Right renal cortex interstitium (tissue), 3 donors: ENCODE measurements at places on chromosomes 7 and 10.

DNA sequence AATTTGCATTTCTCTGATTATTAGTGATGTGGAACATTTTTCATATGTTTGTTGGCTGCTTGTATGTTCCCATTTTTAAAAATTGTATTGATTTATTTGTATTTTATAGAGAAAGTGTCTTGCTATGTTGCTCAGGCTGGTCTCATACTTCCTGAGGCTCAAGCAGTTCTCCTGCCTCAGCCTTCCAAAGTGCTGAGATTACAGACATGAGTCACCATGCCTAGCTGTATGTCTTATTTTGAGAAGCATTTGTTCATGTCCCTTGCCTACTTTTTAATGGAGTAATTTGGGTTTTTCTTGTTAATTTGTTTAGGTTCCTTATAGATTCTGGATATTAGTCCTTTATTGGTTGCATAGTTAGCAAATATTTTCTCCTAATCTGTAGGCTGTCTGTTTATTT lies 214.2 kb upstream of the KAT6B start:
- DNase-seq: no peak

DNA sequence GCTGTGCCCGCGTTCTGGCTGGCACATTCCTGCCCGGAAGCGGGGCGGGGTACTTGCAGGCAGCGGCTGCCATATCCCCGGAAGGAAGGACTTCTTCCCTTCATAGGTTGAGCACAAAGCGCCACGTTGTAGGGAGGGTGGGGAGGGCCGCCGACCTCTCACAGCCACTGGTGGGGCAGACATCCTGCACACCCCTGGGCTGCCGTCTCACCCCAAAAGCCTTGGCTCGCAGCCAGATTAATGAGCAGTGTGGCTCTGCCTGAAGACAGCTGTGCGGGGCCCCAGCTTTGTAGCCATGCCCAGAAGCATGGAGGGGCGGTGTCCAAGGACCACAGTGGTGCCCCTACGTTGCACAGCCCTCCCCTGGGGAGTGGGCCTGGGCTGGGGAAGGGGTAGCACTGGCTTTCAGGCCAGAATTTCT lies 54.3 kb upstream of the DPYSL4 start:
- DNase-seq: no peak

DNA sequence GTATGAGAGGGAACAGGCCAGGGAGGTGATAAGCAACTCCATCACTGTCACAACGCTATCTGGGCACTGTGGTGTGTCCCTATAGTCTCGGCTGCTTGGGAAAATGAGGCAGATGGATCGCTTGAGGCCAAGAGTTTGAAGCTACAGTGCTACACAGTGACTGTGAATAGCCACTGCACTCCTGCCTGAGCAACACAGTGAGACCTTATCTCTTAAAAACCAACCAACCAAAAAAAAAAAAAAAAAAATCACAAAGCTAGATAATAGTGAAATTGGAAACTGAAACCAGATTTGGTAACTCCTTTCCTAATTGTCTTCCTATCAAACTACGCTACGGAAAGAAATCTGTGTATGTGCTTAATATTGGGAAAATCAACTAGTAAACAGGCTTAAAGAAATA lies 14.1 kb downstream of the MICU1 start:
- peak; percentile 6 for DNase-seq

- no peak for DNase-seq
These were observed 113.9 kb downstream of the CYTH3 start for GRCh38 chr7:6158424-6159096.

GRCh38 chr10:60170250-60170649 lies 219.4 kb downstream of the ANK3 start:
- no peak for DNase-seq

- DNase-seq: no peak
These were observed 56.1 kb downstream of the ATAD1 start for GRCh38 chr10:87761892-87762291.

DNA sequence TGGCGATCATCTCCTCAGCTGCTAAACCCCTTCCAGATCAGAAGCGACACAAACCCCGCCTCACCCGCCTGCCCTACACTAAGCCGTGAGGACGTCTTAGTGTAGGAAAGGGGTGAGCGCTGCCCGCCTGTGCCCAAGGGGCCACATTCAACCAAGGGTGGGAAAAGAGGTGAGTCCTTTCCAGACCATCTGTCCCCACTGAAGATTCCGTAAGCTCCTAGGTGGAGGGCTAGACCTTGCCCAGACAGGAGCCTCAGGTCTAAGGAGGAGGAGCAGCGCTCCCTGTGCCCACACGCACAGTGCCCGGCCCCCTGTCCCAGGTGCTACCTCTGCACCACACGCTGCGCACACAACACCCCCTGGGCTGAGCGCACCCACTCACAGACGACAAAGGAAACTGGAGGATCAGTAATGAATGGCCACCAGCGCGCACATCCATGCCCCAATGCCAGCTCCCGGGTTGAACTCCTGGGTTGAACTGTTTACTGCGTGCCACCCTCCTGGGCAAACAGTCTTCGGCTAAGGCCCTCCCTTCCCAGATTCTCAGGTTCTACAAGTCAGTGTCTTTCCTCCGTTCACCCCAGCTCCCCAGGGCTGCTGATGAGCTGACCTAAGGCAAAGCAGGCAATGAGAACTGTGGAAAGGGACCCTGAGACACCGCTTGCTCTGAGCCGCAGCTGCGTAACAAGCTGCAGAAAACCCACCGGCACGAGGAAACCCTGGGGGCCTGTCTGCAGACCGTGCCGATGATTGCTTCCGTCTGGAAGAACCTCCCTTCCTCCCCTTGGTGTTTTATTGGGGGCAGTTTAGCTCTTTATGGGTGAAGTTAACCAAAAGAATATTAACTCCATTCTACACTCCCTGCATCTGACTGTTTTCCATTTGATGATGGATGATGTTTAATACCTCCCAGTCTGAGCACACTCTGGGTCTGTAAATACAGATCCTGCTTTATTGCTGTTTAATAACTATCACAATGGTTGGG lies 185.9 kb downstream of the MAD1L1 start:
- no peak for DNase-seq

- DNase-seq: no peak
These were observed 131.3 kb downstream of the LHPP start for GRCh38 chr10:124592736-124593430.

DNA sequence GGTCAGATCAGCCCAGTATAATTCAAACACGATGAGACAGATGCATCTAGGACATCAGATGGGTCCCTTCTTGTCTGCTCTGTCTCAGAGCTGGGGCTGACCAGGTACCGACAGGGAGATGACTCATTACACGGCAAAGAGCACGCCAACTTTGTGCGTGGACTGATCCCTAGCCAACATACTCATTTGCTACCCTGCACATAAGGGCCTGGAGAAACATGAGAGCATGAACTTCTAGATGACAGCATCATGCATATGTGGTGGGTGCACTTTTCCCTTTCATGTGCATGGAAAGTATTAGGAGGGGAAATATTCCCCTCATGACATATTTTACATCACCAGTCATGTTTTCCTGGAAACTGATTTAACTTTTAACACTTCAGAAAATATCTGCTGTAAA lies 35.1 kb upstream of the NPVF start:
- DNase-seq: no peak

GRCh38 chr10:106935978-106936451 lies 228.5 kb downstream of the SORCS1 start:
- DNase-seq: no peak

DNA sequence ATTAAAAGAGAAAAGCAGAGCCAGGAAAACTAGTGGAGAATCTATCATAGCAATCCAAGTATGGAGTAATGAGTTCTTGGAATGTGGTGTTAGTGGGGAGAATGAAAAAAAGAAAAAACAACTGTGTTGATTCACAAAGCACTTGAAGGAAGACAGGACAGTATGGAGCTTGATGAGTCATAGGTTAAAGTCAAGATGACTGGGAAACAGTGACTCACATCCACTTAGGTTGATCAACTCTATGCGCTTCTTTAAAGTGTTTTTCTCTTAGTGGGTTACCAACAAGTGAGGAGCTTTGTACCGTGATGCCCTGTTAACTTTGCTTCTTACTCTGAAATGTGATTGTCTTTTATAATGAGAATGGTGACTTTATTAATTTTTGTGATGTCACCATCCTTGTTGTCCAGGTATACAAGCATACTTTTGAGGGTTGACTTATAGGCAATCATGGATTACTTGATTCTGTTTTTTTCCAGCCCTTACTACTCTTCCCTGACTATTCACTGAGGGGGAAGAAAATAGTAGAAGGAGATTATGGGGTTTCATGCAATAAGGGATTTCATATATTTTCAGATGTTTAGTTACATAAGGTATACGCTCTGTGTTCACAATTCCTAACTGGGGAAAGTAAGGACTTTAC lies 32.1 kb upstream of the MDFIC start:
- no peak for DNase-seq

- DNase-seq: peak; percentile 33
These were observed 1247.8 kb downstream of the GATA3 start for GRCh38 chr10:9302140-9302746.
